CD4-positive, alpha-beta T cell treated with Interleukin-15 for 1 hour (primary cell): ENCODE measurements at places on chromosomes 1 and 21.

DNA sequence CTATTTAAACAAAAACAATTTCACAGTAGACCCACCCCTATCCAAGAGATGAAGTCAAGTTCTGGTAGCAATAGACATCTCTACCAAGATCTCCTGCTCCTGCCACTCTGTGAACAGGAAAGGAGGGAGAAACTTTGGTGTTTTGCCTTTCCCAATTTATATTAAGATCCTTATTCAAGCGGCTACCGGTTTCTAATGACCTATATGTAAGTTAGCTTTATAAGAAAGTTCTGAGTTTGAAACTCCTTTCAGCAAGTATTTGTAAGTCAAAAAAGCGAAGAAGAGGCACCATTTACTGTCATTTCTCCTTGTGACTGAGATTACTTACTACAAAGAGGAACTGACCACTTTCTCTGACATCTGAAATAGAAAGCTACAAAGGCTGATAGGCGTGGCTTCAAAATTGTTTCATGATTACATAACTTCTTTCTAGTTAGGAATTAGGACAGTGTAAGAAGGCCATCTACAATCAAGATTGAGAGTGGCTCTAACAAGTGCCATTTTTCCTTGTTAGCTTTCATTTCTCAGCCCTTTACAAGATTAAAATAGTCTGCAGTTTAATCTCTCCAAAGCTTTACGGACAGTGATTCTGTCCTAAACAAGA lies at the start of gene MNDA:
TSS of gene MNDA (plus strand) at position 448 of the 604 bp plus-strand sequence. CDS start 10,803 bp downstream, outside the sequence.
- no peak for DNase-seq

- no peak for DNase-seq
These were observed 9.6 kb upstream of the CCDC27 start for GRCh38 chr1:3742439-3743298.

DNA sequence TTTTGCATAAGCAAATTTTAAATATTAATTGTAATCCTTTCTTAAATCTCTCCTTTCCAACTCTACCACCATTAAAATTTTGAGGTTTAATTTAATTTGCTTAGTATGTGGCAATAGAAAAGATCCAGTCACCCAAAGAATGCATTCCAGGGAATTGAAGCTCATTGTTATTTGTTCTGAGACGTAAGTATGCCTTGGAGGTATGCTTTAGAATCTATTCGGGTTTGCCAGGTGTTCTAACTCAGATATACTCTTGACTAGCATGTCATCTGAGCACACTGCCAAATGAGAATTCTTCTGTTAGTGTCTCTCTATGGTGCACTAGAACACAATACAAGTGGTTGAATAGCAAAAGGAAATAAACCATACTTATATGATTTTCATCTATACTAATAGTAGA lies 813.6 kb upstream of the ADGRL2 start:
- DNase-seq = no peak

DNA sequence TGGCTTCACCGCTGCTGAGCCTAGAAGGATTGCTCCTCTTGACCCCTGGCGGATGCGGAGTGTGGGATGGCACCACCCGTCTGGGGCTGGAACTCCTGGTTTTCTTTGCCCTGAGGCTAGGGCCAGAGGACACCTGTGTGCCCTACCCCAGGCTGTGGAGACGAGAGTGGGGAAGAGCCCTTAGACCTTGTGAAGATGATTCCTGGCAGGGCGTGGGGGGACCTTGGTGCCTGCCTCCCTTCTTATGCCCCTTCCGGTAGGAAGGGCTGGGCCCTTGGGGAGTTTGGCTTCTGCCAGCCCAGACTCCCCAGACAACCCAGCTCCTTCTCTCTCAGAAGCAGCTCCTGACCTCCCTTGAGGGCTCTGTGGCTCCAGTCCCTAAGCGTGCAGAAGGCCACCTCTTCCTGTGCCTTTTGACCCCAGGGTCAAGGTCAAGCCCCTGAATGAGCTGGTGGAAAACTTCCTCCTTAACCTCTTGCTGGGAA lies 891 bp downstream of the RPS6KA1 start:
- no peak for DNase-seq

- DNase-seq = no peak
These were observed 21.8 kb upstream of the SDHB start for GRCh38 chr1:17075470-17076255.

- no peak for DNase-seq
These were observed 14.3 kb upstream of the EDN2 start for GRCh38 chr1:41498804-41499203.

GRCh38 chr1:71393301-71393700 lies 312.5 kb upstream of the ZRANB2 start:
- no peak for DNase-seq

- DNase-seq = no peak
These were observed 78.2 kb downstream of the RAP1GAP start for GRCh38 chr1:21590934-21591333.

DNA sequence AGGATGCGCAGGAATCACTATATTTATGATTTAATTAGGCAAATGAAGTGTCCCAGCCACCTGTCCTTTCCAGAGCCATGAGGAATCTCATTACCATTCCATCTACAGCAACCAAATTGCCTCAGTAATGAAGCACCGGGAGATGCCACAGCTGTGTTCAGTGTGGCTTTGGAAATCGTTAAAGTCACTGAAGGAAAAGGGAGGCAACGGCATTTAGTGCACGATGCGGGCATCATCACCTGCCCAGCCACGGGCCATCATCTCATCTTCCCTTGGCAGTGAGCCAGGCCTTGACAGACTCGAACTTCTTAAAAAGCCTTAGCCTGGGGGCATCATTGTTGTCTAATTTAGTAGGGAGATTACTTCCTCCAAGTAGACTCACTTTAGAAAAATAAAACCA lies 67.8 kb downstream of the CNIH3 start:
- no peak for DNase-seq

DNA sequence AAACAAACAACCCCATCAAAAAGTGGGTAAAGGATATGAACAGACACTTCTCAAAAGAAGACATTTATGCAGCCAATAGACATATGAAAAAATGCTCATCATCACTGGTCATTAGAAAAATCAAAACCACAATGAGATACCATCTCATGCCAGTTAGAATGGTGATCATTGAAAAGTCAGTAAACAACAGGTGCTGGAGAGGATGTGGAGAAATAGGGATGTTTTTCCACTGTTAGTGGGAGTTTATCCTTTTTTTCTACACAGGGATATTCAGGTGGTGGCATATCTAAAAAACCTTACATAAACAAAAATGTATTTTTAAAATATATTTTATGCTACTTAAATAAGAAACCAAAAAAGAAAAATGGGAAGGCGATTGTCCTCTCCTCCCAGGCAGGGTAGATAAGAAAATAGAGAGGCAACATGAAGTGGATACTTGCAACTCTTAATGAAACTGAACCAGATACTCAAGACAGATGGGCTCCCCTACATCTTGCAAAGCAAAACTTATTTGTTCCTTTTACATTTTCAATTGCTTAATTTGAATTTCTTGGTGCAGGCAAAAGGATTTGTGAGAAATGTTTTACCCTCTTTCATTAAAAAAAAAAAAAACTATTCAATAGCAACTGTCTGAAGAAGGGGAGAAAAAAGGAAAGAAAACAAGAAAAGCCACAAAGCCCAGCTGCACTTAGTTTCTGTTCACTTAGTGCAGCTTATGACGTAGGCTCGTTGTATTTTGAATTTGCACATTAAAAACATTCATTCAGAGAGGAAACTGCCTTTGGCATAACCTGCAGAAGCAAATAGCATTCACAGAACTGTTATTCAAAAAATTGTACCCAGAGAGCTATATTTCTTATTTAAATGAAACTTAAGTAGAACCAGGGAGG lies 36.9 kb upstream of the RGS1 start:
- peak; percentile 20 for DNase-seq

- DNase-seq = no peak
These were observed 296.7 kb upstream of the USP25 start for GRCh38 chr21:15433091-15433490.

DNA sequence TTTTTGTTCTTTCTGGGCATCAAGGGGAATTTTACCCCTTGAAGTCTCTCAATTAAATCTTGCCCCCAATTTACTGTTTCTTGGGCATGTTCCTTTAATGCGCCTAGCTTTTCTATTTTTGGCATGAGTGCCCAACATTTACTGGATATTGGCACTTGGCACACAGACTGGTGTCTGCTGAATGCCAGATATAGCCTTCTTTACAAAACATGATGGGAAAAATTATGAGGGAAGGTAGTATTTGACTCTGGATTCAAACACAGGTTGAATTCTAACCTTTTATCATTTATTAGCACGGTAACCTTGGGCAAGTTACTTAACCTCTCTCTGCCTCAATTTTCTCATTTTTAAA lies 88.3 kb upstream of the GPR52 start:
- no peak for DNase-seq

DNA sequence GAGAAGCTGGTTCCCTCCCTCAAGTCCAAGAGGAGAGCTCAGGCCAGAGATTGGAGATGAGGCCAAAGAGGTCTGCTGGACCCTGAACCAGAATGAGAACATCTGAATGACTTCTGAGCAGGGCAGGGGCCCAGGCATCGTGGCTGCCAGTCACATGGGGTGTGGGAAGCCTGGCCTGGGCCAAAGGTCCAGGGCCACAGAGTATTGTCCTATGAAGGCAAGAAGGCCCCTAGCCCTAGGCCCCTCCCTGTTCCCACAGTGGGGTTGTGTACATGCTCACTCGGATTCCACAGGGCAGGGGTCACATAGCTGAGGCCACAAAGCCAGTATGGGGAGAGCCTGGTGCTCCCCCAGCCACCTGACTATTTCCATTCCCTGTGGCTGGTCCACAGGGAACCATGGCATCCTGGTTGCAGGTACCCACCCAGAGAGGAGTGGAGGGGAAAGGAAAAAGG lies 18.5 kb upstream of the SLC1A7 start:
- no peak for DNase-seq

DNA sequence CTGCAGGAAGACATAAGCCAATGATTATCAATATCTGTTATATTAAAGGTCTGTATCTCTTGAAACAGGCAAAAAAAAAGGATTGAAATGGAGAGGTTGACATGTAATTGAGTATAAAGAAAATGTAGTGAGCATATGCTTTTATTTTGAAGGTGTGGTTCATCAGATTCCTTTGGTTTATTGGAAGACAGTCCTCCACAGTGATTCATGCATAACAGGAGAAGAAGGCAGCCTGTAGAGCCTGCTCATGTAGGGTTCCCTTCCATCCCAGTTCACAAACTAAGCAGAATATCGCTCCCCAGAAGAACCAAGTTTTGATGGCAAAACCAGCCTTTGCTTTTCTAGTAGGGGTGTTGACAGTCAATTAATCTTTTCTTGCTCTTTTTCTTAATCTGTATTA lies 1016.8 kb upstream of the ADGRL4 start:
- no peak for DNase-seq

DNA sequence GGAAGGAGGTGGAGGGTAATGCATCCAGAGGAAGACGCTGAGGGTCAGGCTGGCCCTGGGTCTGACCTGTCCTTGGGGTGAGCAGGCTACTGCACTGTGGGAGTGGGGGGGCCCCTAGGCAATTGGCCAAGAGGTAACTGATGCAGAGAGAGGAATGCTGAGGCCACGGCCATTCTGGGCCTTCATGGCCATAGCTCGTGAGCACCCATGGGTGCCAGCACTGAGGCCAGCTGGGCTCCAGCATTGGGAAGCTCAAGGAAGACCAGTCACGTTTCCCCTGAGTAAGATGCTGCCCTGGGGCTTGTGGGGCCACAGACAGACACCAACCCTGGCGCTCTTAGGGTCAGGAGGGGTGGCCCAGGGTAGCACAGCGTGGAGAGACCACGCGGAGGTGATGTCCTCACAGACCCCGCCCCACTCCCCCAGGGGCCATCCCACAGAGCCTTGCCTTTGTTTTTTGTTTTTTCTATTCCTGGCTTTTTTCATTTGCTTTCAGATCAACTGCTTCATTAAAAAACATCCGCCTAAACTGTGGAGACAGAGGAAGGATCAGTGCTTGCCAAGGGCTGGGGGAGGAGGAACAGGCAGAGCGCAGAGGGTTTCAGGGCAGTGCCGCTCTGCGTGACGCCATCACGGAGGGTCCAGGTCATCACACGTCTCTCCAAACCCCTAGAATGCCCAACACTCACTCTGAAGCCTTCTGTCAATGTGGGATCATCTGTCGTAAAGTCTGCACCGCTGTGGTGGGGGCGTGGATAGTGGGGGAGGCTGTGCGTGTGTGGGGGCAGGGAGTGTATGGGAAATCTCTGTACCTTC lies 61.1 kb downstream of the SIK1 start:
- DNase-seq = no peak

DNA sequence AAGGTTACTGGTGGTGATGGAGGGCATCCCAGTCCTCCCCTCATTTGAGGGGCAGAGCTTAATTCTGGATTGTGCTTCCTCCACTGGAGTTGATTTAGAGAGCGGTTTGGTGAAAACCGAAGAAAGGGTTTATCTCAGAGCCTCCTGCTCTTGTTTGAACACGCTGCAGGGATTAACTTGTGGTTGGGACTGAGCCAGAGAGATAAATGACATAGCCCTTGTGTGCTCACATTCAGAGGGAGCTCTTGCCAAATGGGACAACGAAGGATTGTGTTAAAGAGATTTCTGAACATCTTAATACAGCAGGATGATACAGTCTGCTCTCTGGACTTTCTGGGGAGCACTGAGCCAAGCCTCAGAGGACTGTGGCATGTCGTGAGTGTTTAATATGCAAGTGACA lies 308.2 kb downstream of the DISC1 start:
- DNase-seq = no peak

DNA sequence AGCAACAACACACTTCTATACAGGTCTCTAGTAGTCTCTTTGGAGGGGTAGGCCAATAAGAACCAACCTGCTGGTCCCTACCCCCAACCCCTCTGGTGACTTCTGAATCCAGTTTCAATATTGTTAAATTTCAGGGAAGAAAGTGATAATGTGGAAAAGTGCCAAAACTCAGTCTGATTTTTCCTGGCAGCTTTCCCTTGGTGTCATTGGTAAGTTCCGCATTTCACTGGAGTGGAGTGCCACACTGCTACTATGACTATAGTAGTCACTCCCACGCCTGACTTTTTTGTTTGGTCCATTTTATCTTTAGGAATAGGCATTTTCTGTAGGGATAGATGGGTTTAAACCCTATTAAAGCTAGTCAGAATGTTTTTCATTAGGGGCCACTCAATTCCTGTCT lies 5.7 kb upstream of the ARID1A start:
- DNase-seq = no peak

- DNase-seq = peak; percentile 83
These were observed 7.7 kb downstream of the CNIH3 start for GRCh38 chr1:224623743-224624333.

- no peak for DNase-seq
These were observed 59.8 kb downstream of the KIRREL1 start for GRCh38 chr1:158053276-158053675.

- no peak for DNase-seq
These were observed 16.4 kb upstream of the MTF1 start for GRCh38 chr1:37875833-37876232.
